HT1080 (cell line): ENCODE measurements at places on chromosomes 11 and 22.

GRCh38 chr11:13160346-13160745, 117.2 kb upstream of the BMAL1 start:
- DNase-seq: no peak

GRCh38 chr11:87007963-87008362, 29.8 kb upstream of the TMEM135 start:
- DNase-seq: no peak

DNA sequence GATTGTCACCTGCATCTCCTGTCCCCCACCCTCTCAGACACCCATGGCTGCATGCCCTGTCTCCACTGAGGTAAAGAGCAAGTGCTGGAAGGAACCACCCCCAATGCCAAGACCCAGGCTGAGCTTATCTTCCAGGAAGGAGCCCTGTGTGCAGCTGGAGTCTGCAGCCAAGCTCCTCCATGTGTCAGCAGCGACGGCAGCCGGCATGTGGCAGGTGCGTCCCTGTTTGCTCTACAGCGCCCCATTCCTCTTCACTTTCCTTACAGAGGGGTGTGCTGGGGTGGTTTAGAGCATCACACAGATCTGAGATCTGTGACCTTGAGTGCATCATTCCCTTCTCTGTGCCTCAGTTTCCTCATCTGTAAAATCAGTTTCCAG, 7.7 kb upstream of the MN1 start:
- DNase-seq: no peak

- no peak for DNase-seq
These were observed 139.9 kb upstream of the NARS2 start for GRCh38 chr11:78714539-78714938.

- no peak for DNase-seq
These were observed 86.8 kb downstream of the PRMT3 start for GRCh38 chr11:20474176-20474881.

- no peak for DNase-seq
These were observed 495 bp downstream of the HYOU1 start for GRCh38 chr11:119056421-119056999.

GRCh38 chr11:128921793-128922192, 20.9 kb downstream of the TP53AIP1 start:
- no peak for DNase-seq

GRCh38 chr22:22974795-22975580, 87.4 kb downstream of the IGLL5 start:
- DNase-seq: no peak

GRCh38 chr11:44988111-44988510, 37.4 kb upstream of the TP53I11 start:
- DNase-seq: no peak

GRCh38 chr11:128207861-128208321, 379.5 kb downstream of the ETS1 start:
- DNase-seq: peak; percentile 99

GRCh38 chr11:87967459-87967858, 207.8 kb downstream of the RAB38 start:
- no peak for DNase-seq

DNA sequence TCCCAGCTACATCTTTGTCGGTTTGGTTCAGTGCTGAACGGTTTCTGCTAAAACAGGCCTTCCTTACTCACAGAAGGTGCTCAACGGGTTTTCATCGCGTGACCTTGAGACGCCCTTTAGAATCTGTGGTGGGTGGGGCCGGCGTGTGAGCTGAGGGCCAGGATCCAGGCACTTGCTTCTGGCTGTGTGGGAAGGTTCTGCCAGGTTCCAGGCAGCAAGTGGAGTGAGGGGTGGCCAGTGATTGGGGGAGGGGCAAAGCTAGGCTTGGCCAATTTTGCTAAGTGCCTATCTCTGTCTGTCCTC, 35.2 kb downstream of the KCNJ4 start:
- no peak for DNase-seq

DNA sequence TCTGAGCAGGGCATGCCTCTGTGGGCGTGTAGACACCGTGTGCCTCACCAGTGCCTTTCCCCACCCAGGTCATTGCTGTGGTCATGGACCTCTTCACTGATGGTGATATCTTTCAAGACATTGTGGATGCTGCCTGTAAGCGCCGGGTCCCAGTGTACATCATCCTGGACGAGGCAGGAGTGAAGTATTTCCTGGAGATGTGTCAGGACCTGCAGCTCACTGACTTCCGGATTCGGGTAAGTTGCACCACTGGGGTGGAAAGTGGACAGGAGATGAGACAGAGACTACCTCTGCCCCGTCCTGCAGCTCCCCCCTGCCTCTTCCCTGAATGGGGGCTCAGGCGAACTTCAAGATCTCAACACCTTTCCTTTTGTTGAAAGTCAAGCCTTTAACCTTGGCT, 24.3 kb downstream of the FAM83F start:
- DNase-seq: no peak

- DNase-seq: no peak
These were observed 210.4 kb upstream of the GRIA4 start for GRCh38 chr11:105399511-105399910.

DNA sequence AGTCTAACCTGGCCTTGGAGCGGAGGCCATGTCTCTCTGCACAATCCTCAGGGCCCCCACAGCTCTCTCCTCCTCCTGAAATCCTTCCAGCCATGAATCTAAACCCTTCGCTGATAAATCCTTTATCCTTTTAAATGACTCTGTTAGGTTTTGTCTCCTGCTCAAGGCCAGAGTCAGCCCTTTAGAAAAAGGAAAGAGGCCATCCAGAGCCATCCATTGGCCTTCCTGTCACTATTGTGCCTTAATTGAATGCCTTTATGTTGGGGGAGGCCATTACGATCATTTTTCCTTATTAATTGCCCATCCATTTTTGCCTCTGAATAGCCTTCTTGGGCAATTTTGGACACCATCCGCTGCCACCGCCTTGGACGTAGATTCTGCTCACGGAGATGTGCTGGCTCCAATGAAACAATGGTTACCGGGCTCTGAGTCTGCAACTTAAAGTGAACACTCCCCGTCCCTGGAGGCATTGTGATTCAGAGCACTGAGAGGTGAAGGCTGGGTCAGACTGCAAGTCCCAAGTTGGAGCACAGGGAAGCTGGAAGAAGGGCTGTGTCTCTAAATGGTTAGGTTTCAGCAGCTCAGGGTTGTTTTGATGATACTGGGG, 213.0 kb upstream of the E2F8 start:
- DNase-seq: no peak

GRCh38 chr22:38051900-38052862, 5.0 kb upstream of the PICK1 start:
- DNase-seq: peak; percentile 68

- DNase-seq: no peak
These were observed 820.3 kb upstream of the FAT3 start for GRCh38 chr11:91404344-91404743.

DNA sequence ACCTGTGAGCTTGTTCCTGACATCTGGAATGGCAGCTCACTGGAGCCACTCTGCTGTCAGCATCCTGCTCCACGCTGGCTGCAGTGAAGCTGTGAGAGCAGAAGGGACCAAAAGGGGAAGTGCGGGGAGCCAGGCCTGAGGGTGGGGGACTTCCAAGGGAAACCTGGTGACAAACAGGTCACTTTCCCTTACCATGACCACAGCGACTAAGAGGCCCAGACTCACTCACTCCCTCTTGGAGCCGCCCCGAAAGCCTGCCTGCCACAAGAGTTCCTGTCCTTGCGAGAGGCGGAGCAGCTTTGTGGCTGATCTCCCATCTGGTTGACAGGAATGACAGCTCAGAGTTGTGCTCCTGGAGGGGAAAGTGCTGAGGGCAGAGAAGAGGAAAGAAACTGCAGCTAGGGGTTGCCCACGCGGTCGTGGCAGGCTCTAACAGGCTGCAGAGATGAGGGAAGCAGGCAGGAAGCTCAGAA, 183.8 kb upstream of the NTM start:
- DNase-seq: peak; percentile 30

DNA sequence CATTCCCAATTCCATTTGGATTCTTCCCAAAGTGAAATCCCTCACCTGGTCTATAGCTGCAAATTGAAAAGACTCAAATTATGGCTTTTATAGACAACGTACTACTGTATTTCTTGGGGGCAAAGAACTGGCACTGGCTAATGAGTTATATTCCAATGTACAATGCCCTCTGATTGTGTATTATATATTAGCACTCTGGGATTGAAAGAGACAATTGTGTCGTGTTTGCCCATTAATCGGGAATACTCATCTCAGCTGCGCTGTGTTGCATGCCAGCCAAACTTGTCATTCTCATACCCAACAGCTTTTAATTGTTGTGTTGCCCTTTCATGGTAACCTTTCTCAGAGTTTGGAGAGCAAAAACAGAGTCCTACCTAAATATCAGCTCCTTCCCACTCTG, 55.0 kb upstream of the ZBTB44 start:
- no peak for DNase-seq

GRCh38 chr22:44025171-44026065, 1.3 kb downstream of the PARVB start:
- DNase-seq: no peak
